GM12891 (cell line): ENCODE measurements at places on chromosomes 6 and 20.

GRCh38 chr6:8100159-8100854, 2.0 kb downstream of the EEF1E1 start:
- no peak for DNase-seq

- no peak for DNase-seq
Measured at GRCh38 chr6:49744259-49744658, at the start of gene CRISP3. Gene CRISP3, minus strand, starts transcription at chr6:49744388. Its CDS starts 21 bp downstream, at chr6:49744367.

GRCh38 chr6:78771586-78771985, 95.8 kb upstream of the IRAK1BP1 start:
- DNase-seq, result no peak

DNA sequence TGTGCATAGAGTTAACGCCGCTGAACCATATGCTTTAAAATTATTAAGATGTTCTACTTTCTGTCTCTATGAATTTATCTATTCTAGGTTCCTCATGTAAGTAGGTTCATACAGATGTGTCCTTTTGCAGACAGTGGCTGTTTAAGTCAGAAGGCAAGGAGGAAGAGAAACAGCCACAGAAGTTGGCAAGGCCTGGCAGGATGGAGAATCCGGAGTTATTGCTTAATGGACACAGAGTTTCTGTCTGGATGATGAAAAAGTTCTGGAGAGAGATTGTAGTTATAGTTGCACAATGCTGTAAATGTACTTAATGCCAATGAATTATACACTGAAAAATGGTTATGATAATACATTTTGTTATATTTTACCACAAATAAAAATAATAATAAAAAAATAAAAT, 283.6 kb upstream of the CNR1 start:
- no peak for DNase-seq

DNA sequence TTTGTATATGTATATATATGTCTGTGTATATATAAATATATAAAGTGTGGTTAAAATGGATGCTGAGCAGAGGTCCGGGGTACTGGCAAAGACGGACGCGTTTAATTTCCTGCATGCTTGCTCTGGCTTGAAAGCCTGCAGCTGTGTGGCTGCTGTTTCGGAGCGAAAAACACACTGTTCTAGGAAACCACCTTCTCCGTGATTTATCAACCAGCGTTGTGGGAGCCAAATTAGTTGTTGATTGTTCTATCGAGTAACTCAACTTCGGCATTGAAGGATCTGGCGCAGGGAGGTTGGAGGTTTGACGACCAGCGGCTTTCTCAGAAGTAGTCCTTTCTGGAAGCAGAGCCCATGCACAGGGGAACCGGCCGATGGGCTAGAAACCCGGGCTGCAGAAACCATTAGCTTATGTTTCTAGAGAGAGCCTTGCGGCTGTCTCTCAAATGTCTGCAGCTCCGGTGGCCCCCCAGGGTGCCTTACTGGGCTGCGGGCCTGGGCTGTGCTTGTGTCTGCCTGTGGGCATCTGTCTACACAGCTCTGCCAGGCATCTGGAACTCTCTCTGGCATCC, 81.8 kb downstream of the EDN3 start:
- no peak for DNase-seq

DNA sequence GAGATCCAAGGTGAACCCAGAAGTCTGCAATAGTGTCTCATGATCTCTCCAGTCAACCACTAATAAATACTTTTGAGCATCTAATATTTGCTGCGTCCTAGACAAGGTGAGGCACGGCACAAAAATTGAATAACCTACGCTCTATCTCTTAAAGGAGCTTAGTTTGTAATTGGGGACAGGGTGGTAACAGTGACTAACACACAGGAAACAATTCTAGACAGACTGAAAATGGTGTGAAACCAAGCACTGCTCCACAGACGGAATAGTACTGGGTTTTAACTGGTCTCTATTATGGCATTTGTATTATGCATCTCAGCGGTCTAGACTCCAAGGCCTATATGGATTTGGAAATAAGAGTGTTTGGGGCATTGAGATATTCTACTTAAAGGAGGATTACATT, 120.1 kb downstream of the CLIC5 start:
- no peak for DNase-seq

GRCh38 chr20:57031867-57032355, 234.5 kb downstream of the BMP7 start:
- no peak for DNase-seq

- DNase-seq, result no peak
Measured at GRCh38 chr20:39289316-39289715, 327.2 kb downstream of the DHX35 start.

GRCh38 chr6:76342611-76343160, 270.2 kb upstream of the IMPG1 start:
- no peak for DNase-seq

DNA sequence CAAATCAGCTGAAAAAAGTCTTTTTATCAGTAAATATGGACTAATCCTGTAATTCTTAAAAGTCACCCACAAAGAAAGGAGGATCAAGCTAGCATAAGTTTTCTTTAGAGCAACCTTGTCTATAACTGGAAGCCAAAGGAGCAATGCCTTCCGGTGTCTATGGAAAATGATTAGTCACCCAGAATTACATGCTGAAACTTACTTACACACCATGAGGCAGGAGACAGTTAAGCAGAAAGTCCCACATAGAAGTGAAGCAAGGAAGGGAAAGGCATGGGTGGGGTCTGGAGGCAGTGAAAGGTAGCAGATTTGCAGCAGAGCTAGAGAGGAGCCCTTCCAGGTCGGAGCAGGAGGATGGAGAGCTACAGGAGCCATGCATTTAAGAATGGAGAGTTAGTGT, 153.7 kb upstream of the RIPOR2 start:
- DNase-seq, result no peak

DNA sequence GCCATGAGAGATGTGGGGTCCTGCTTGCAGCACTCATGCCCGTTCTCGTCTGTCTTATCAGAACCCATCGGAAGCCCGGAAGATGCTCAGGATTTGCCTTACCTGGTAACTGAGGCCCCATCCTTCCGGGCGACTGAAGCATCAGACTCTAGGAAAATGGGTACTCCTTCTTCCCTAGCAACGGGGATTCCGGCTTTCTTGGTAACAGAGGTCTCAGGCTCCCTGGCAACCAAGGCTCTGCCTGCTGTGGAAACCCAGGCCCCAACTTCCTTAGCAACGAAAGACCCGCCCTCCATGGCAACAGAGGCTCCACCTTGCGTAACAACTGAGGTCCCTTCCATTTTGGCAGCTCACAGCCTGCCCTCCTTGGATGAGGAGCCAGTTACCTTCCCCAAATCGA, 8.3 kb downstream of the PI16 start:
- peak; percentile 92 for DNase-seq

DNA sequence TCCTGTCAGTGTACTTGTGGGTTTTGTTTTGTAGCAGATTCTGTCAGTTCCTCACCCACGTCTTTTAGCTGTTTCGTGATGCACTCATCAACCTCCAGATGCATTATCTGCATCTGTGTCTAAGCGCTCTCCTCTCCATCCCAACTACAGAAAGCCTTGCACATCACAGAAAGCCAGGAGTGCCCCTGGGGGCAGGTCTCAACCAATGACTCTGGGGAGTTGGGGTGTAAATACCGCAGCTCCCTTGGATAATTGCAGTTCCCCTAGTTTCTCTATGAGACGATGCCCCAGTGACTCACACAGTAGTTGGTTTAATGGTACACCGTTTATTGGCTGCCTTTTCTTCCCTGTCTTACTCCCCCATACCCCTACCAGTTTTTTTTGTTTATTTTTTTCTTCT, 158.1 kb downstream of the SOX4 start:
- DNase-seq, result no peak

GRCh38 chr6:137313928-137314855, 95.0 kb upstream of the IFNGR1 start:
- DNase-seq, result peak; percentile 19

DNA sequence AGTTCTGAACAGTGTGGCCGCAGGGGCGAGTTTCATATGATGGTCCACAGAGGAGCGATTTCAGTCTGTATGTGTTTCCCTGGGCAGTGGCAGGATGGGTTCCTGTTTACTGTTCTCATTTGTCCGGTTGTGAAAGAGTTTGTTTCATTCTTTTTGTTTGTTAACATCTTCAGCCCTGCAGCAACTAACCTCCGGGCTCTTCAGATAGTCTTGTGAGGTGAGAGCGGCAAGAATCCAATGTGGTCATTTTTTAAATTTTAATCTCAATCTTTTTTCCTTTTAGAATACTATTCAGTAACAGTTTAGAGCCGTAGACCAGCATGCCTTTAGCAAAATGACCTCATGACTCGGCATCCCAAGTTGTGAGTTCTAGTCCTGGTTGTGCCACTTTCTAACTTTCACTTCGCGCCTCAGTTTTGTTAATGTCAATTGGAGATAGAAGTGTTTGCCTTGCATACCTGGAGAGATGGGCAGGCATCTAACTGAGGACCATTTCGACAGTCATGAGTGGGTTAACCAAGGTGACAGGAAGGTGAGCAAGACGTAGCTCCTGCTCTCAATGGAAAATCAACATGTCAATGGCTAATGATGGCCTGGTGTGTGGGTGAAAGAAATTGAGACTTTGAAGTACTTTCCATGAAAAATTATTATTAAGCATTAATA, 38.5 kb upstream of the PXDC1 start:
- no peak for DNase-seq

GRCh38 chr6:100217225-100218012, 223.4 kb upstream of the MCHR2 start:
- no peak for DNase-seq

GRCh38 chr6:32436995-32437836, 2.5 kb upstream of the HLA-DRA start:
- DNase-seq, result no peak

DNA sequence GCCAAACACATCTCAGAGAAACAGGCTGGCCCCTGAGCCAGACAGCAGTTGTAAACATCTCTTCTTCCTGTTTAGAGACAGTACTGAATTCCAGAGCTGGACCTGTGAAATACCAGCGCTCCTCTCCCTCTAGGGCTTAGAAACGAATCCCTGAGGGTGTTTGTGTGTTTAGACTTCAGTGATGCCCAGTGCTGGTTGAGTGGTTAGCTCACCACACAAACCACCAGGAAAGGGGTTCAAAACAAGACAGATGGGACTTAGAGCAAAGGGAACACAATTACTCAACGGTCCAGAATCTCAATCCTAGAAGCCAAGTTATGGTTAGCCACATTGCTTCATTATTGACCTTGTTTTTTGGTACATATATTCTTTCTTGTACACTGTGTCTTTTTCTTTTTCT, 108.7 kb upstream of the TMEM170B start:
- no peak for DNase-seq

DNA sequence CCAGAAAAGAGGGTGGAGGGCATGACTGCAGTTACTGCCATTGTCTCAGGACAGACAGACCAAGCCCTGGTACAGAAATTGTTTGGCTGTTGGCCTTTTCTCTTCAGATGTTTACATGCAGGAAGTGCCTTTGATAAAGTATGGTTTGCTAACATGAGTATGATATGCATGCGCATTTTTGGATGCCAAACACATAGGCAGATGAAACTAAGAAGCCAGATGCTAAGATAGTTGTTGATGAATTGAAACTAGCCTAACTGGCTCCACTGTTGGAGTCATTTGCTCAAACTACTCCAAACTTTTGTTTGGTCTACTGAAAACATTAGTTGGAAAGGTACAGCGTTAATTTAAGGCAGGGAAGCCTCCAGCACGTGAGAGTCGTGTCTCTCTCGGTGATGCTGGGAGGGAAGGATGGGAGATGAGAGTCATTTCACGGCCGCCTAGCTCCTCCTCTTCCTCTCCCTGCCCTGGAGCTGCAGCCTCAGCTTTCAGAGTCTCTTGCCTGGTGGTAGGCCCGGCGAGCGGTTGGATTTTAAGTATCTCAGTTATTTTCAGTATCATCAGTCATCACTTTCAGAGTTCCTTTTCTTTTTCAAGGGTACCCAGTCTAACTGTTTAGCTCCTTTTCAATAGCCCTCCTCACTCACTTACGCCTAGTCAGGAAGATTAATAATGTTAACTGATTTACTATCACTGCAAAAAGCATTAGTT, 29.7 kb downstream of the RREB1 start:
- no peak for DNase-seq

GRCh38 chr6:111591370-111591900, 14.2 kb downstream of the TRAF3IP2 start:
- no peak for DNase-seq

DNA sequence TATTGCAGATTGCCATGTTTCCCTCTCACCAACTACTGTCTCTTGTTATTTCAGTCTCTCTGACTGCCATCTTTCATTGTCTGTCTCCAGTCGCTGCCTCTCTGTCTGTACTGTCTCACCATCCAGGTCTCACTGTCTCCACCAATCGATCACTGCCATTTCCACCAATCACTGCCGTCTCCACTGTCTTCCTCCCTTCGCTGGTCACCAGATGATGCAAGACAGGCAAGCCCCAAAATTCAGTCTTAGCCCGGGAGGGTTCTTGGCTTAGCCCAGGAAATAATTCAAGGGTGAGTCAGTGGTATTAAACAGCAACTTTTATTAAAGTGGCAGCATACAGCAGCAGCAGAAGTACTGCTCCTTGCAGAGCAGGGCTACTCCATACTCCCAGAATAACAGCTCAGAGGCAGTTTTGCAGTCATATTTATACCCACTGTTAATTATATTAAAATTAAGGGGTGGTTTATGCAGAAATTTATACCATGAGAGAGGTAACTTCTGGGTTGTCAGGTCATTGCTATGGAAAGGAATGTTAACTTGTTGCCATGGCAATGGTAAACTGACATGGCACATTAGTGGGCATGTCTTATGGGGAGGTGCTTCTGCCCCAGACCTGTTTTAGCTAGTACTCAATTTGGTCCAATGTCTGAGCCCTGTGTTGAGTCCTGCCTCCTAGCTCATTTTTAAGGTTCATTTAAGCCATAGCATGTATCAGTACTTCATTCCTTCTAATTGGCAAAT, 23.0 kb upstream of the ECHDC1 start:
- DNase-seq, result no peak

DNA sequence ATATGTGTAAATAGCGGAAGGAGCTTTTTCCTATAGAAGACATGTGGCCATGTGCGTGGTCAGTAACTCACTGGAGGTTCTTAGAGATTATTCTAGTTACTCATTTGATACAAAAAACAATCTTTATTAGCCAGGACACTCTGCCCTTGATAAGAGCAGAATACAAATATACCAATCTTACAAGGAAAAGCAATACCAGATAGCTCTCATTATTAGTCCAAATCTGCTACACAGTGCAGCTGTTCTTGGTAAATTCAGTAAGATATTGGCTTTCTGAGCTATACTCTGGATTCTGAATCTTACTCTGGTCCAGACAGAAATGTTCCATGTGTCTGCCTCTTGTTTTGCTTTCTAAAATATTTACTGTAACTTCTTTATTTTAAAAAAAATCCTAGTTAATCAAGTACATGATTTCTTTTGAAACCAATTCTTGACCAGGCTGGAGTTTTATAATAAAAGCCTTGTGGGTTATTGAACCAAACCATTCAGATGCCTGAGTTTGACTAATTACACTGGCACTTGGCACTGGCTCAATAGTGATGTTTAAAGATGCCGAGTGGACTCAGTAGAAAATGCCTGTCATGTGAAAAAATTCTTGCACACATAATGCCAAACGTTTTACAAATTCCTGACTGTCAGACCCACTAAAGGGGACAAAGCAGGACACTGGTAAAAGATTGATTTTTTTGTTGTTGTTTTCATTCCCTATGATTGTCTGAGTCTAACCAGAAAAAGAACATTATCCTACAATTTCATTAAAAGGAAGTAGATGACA, 242.8 kb upstream of the TCF21 start:
- no peak for DNase-seq

GRCh38 chr20:11496380-11496779, 421.3 kb upstream of the BTBD3 start:
- DNase-seq, result no peak
